ENCODE measurements at places on chromosomes 7 and 10. TPM values are rescaled to one million over a fixed set of nuclear protein-coding genes. Genes with fewer than 3 reads are reported as not detected.

The SVOPL gene
- total RNA-seq: not detected

DNA sequence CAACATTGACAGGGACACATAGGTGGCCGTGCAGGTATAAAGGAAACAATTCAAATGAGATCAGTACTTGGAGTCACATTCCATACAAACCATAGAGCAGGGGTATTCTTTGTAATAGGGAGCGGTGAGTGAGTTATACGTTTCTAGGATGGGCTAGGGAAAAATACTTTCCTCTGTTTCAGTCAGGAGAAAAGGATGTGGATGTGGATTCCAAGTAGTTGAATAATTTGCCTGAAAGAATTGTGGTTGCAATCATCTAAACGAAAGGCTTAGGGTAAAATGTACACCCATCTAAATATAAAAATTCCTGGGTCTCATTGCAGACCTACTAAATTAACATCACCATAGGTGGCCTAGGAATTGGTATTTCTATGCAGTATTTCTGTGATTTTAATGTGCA, 270.7 kb upstream of the IGFBP3 start:
- DNase-seq: no peak

DNA sequence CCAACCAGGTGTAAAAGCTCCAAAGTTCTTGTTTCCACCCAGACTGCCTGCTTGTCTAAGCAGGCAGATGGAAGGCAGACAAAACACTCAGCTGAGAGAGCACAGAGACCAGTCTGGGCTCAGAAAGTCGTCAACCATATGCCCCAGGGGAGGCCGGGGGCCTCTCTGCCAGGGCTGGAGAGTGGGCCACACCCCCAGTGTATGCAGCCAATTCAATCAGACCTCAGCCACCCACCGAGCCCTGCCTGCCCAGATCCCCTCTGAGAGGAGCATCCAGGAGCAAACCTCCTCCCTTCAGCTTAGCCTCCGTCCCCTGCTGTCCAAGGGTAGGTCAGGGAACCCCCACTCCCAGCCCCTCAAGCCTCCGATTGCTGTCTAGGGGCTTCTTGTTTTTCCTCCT, 196.3 kb downstream of the LSM5 start:
- DNase-seq: no peak

DNA sequence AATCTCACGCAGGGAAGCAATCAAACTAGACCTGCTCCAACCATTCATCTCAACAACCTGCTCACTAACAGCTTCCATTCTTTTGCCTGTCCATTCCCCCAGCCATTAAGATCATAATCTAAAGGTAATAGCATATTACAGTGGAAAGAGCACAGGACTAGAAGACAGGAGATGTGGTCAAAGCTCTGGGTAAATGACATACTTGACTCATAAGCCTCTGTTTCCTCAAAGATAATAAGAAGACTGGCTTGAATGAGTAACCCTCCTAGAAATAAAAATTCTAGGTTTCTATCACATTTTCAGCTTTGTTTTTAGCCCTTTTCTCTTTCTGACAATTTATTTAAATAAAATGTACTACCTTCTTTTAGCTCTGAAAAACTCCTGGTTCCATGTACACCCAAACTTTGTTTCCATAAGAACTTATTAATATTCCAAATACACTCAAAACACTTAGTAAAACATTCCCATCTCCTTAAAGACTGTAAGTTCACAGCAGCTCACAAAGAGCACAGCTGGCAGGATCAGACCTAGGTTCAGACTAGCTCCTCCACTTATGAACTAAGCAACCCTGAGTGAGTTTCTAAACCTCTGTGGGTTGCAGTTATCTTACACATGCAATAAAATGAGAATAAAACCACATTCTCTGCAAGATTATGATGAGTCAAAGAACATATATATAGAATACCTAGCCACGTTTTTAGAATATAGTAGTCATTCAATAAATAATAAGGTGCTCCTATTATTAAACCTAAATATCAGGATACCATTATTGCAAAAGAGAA, 11.6 kb downstream of the FAM204A start:
- DNase-seq: no peak

- no peak for DNase-seq
These were observed 19.6 kb downstream of the AKR1C1 start for GRCh38 chr10:4982764-4983226.

Measured in B cell (primary cell).